Stromal cell of bone marrow (primary cell): ENCODE measurements at places on chromosomes 16 and 17.

DNA sequence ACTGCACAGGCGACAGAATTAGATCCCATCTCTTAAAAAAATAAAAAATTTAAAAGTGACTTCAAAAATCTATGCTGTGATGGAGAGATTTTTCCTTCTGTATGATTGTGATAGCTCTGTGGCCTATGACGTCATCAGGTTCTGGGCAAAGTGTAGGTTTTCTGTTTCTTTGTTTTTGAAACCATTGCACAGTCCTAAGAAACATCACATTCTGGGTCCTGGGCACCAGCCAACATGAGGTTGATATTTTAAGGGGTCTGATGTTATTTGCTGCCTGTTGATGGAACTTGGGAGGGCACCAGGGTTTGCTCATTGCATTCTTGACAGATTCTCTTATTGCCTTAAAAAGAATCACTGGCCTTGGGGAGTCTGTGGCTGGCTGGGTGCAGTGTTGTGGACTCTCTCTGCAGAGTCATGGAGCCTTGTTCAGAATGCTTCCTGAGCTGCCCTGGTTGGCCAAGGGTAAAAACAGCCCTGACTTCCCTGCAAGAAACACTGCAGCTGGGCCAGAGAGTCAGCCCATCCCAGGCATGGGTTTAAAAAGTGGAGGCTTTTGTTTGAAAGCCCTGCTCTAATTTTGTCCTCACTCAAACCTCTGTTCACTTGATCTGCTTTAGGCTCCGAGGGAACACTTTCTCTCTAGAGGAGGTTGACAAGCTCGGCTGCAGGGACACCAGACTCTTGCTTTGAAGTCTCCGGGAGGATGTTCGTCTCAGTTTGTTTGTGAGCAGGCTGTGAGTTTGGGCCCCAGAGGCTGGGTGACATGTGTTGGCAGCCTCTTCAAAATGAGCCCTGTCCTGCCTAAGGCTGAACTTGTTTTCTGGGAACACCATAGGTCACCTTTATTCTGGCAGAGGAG, 10.5 kb upstream of the CYLD start:
- no peak for DNase-seq

- no peak for DNase-seq
These were observed 28.2 kb downstream of the ORC6 start for GRCh38 chr16:46717692-46718091.

GRCh38 chr17:79691931-79692330, 38.8 kb upstream of the ENPP7 start:
- DNase-seq = no peak

- DNase-seq = no peak
These were observed 315.7 kb downstream of the FOXL1 start for GRCh38 chr16:86894029-86894567.

- no peak for DNase-seq
These were observed 77.0 kb downstream of the CYTH1 start for GRCh38 chr17:78705071-78705470.

DNA sequence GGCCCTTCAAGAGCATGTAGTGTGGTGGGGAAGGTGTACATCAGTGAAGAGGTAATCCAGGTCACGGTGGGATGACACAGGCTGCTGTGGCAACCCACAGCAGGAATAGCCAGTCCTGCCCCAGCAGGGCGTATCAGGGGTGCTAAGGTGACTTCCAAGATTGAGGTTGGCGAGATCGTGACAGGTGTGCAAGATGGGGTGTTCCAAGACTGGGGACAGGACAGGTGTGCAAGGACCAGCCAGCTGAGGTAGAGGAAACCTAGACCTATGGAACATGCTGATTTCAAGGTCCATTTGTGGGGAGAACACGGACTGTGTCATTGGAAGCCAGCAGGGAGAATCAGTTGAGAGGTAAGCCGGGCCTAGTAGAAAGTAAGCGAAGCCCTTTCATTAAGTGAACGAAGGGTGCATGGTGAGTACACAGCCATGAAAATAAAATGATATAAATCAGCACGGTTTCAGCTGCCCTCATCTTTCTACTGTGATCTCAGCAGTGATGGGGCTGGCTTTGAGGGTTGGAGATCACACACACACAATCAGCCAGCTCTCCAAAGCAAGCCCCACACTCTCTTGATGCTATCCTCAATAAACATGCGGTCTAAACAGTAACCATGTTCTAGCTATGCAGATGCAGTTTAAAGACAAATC, 497.0 kb downstream of the WWOX start:
- no peak for DNase-seq

- DNase-seq = no peak
These were observed 38.9 kb downstream of the COX4I1 start for GRCh38 chr16:85838381-85838780.

DNA sequence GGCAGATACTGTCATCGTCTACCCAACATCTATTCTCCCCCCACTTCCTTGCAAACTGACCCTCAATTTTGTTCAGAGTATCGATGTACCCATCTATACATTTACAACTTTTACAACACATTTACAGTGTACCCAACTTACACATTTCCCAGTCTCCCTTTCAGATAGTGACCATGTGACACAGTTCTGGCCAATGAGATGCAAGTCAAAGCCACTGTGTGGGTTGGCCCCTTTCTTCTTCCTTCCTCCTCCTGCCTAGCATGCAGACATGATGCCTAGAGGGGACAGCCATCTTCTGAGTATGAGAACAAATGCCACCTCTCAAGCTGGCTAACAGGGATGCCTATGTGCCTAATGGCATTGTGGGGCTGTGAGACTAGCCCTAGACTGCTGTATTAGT, 11.3 kb upstream of the NFAT5 start:
- DNase-seq = no peak

GRCh38 chr17:72715906-72716572, 376.4 kb downstream of the SLC39A11 start:
- DNase-seq = peak; percentile 89

GRCh38 chr17:58677194-58677880, 14.5 kb downstream of the TEX14 start:
- DNase-seq = no peak

DNA sequence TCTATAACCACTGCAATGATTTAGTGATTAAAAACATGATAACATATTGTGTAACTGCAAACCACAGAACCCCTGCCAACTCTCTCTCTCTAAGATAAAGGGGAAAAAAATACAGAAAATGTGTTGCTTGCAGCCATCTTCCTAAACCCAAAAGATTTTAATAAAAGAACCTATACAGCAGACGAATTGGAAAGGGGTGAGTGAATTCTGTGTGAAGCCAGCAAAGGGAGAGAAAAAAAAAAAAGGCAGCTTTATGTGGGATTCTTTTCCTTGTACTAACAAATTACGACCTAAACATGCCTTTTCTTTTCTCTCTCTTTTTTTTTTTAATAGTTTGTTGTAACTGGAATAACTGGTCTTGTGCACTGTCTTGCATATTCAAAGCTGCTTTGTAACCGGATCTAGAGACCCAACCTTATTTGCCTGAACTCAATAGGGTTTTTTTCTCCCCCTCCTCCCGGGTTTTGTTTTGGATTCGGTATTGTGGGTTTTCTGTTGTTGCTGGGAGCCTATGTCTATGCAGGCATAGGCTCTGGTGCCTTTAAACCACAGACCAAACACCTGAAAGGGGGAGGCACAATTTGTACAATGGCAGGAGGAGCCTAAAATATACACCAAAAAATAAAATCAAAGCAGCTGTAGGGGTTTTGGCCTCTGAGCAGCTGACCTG, 7.0 kb upstream of the ZFHX3 start:
- no peak for DNase-seq

DNA sequence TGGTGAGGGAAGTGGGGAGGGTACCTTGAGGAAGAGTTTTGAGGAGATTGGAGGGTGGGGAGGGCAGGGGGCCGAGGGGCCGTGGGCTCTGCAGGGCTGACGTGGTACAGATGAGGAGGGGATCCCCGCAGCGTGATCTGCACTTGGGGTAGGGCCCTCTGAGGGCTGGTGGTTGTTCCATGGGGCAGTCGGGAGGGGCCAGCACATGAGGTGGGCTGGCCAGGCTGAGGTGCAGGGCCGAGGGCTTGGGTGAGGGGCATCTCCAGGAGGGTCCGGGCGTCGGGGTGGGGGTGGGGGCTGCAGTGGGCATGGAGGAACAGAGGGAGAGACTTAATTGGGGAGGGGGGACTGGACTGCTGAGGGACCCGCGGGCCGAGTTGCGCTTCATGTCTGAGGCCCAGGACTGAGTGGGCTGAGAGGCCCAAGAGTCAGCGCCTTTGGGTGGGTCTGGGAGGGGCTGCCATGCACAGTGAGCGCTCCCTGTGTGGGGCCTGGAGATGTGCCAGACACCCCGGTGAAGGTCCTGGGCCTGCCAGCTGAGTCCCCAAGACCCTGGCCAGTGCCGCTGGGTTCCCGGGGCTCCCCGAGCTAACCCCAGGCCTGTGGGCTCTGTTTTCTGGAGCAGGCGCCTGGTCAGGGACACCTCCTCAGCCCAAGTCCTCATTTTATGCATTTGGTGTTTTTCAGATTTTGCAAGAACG, 13.3 kb downstream of the PRSS27 start:
- DNase-seq = no peak

- DNase-seq = no peak
These were observed 645.1 kb downstream of the KCNJ18 start for GRCh38 chr17:22337467-22337866.

- no peak for DNase-seq
These were observed 117.9 kb downstream of the CPPED1 start for GRCh38 chr16:12685806-12686205.

GRCh38 chr17:39607851-39608130, at the start of gene NEUROD2:
Gene NEUROD2, minus strand, starts transcription at chr17:39607920. Its CDS starts 1,321 bp downstream, at chr17:39606599.
- no peak for DNase-seq

DNA sequence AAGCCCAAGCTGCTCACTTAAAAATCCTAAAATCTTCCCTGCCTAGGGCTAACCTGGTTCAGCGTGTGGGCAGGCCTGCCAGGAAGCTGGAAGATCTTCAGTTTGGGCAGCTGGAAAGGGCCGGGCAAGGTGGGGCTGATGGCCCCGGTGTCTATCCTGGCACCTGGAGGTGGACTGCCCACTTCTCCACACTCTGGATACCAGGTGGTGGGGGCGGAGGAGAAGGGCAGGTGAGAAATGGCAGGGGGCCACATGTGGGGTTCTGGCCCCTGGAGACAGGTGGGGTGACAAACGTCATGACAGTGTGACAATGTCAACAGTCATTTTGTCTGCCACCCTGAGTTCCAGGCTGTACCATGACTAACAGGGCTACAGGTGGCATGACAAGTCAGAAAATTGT, 78.5 kb upstream of the C16orf82 start:
- no peak for DNase-seq

DNA sequence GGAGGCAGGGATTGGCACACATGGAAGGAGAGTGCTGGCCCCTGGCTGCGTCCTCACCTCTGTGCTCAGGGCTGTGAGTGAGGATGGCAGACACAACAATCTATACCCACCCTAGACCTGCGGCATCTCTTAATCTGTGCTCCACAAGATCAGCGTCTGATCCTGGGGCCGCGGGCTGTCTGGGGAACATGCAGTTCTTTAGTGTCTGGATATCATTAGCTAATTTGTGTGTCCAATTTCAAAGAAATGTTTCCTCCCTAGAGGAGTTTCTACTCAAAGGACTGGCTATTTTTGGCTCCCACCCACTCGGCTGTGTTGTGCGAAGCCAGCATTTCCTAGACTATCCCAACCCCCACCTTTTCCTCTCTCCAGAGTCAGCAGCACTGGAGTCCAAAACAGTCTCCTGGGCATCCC, 93.8 kb downstream of the GRIN2A start:
- peak; percentile 22 for DNase-seq

GRCh38 chr17:65453204-65453931, 108.1 kb downstream of the AXIN2 start:
- no peak for DNase-seq

DNA sequence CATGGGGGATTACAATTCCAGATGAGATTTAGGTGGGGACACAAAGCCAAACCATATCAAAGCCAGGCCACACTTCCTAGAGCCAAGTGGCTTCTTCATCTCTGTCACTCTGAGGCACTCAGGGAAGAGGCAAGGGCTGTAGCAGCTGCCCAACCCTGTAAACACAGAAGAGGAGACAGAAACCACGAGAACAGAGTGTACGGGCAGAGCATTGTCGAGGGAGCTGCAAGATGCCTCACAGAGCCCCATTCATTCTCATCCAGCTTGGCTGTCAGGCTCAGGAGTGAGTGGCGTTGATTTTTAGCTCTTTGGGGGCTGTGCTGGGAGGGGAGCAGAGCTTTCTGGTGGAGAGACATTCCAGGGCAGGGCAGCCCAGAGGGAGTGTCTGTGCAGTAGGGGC, 117.2 kb upstream of the SALL1 start:
- no peak for DNase-seq

DNA sequence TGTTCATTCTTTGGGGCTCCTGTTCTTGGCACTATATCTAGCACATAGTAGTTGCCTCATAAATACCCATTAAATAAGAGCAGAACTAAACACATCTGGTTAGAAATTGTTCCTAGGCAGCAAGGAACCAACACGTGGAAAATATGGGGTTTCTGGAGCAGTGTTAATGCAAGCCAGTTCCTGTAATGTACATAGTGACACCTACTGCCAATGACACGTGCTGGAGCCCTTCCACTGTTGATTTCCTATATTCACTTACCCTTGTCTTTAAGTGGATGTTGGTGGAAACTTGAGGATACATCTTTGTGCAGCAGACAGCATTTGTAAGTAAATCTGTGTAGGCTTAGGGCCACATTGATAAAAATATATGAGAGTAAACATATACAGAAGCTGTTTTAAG, 1.6 kb upstream of the IRF8 start:
- no peak for DNase-seq

DNA sequence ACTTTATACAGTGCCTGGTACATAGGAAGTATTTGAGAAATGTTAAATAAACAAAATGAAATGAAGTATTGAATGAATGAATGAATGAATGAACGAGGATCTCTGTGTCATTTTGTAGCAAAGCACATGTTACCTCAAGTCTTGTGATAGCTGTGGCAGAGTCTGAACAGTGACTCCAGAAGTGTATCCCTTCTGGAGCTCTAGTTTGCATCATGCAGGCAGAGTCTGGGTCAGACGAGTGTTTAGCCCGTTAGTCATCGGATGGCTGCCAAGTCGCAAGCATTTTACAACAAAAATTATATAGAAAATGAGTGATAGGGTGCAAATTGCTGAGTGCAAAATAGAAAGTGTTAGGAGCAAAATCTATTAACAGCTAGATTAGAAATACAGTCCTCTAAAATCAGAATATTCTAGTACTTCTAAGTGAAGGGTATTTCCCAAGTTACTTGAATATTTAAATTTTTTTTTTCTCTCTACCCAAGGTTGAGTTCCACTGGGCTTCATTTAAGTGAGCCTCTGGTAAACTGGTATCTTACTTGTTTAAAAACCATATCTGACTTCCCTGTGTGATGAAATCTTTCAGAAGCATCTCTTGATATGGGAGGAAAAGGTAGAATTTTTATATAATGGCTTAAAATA, 113.3 kb downstream of the FTO start:
- peak; percentile 79 for DNase-seq

GRCh38 chr17:66044083-66044482, 147.8 kb downstream of the CEP112 start:
- no peak for DNase-seq

GRCh38 chr17:47692137-47692894, 1.6 kb upstream of the TBKBP1 start:
- no peak for DNase-seq

- no peak for DNase-seq
These were observed 8.9 kb downstream of the CTRL start for GRCh38 chr16:67922740-67923139.
